Spleen (tissue), 13 donors: ENCODE measurements at places on chromosomes 11 and 22. TPM values are rescaled to one million over a fixed set of nuclear protein-coding genes. Genes with fewer than 3 reads are reported as not detected.
A peak's percentile ranks its signal among the peaks of the same experiment; 100 is the strongest.

DNA sequence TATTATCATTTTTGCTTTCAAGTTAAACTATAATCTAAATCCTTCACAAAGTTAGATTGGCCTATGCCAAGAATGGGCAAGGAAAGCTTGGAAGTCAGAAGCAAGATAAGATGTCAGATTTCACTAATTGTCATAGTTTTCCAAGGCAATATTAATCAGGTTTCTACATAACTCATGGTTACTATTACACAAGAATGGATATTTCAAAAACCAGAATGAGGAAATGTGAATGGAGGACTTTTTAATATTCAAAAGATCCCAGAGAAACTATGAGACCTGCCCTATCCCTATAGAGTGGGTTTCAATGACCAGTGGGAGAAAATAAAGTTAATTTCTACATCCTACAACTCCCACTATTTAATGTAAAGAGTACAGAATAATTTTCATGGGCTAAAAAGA lies 203.2 kb downstream of the CASP12 start:
- H3K4me3 ChIP-seq: no peak overlapping the region
- peaks cover 7% of the 10 kb centered on the region for H3K4me1 ChIP-seq
- H3K27ac ChIP-seq: no peak overlapping the region
- H3K36me3 ChIP-seq: no peaks in the 10 kb centered on the region

GRCh38 chr22:41826021-41826420 lies 6.9 kb upstream of the SREBF2 start:
- H3K36me3 ChIP-seq: peaks cover 5% of the 10 kb centered on the region
- H3K27me3 ChIP-seq: no peaks in the 10 kb centered on the region
- peaks cover 40% of the 10 kb centered on the region for H3K4me1 ChIP-seq
- no peak for DNase-seq
- H3K4me3 ChIP-seq: no peak overlapping the region

- no peaks in the 10 kb centered on the region for H3K36me3 ChIP-seq
- peak overlapping the region; percentile 20 for H3K27ac ChIP-seq
These were observed 7.3 kb downstream of the USP47 start for GRCh38 chr11:11848891-11849746.

Gene ANKK1
- total RNA-seq: 0.47 TPM

Gene PAX6
- total RNA-seq: not detected

DNA sequence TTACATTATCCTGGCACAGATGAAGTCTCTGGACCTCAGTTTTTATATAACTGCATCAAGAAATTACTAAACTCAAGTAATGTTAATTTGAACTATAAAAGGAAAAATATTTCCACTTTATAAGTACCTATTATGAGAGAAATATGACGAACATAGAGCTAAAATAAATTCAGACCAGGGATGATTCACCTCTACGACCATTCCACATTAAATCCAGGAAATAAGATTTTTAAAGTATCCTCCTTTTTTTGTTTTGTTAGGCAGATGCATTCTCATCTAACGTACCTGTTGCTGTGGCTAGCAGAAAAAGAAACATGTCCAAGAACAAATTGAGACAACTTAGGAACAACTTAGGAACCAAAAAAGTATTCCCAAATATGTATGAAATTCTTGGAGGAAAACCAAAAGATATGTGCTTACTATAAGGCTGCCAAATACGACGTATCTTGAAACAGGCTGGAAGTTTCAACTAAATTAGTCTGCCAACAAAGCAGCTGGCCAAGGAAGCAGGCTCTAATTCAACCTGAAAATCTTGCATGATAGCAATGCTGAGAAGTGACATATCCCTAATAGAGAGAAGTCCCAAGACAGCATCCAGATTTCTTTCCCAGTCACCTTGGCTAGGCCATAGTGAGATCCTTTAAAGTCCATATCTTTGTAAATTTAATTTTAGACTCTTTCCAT lies 15.7 kb downstream of the SPTY2D1 start:
- H3K27ac ChIP-seq: peak overlapping the region; percentile 53
- H3K36me3 ChIP-seq: peaks cover 29% of the 10 kb centered on the region
- H3K4me3 ChIP-seq: no peak overlapping the region
- no peak for DNase-seq
- H3K4me1 ChIP-seq: peaks cover 27% of the 10 kb centered on the region
- no peaks in the 10 kb centered on the region for H3K27me3 ChIP-seq

Gene RIC3
- 22.5 TPM for total RNA-seq

Gene DNAJB7
- not detected for total RNA-seq

DNA sequence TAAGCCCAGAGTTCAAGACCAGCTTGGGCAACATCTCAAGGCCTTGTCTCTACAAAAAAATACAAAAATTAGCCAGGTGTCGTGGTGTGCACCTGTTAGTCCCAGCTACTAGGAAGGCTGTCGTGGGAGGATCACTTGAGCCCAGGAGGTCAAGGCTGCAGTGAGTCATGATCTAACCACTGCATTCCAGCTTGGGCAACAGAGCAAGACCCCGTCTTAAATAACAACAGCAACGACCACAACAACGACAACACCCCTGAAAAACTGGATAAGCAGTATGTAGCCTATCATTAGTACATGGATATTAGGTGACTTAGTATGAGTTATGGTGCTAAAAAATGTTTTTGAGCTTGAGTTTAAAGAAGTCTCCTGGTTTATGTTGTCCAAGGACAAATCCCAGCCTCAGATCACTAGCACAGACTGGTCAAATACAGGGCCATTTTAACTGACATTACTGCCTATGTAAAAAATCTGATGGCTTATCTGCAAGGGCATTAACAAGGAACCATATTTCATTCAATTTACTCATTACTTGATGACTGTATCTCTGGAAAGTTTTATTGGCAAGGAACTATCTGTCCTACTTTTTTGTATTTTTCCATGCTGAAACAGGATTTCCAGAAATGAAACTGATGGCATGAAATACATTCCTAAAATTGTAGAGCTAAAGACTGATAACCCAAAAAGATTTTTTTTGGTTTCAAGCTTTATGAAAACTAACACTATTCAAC lies 23.4 kb downstream of the C2CD3 start:
- H3K27ac ChIP-seq: no peak overlapping the region
- no peaks in the 10 kb centered on the region for H3K27me3 ChIP-seq
- no peaks in the 10 kb centered on the region for H3K36me3 ChIP-seq
- no peaks in the 10 kb centered on the region for H3K4me1 ChIP-seq
- no peak for DNase-seq
- no peak overlapping the region for H3K4me3 ChIP-seq

Gene LARGE2
- 8.4 TPM for total RNA-seq

DNA sequence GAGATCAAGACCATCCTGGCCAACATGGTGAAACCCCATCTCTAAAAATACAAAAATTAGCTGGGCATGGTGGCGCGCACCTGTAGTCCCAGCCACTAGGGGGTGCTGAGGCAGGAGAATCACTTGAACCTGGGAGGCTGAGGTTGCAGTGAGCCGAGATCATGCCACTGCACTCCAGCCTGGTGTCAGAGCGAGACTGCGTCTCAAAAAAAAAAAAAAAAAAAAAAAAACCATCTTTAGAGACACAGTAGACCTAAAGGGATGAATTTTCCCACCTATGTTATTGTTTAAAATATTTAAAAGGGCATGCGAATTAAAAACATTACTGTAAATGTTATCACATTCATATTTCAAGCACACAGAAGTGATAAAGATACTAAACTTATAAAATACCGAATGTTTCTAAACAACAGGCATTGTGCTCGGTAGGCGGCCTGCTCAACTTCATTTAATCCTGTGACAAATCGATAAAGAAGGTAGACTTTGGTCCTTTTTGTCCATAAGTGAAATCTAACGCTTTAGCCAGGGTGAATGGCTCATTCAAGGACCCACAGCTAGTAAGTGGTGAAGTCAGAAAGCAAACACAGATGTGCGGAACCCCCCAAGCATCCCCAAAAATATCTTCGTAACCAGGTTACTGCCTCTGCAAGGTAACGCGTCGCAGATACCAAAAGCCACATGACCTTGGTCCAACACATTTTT lies 16.1 kb downstream of the NCAPD3 start:
- no peaks in the 10 kb centered on the region for H3K27me3 ChIP-seq
- H3K36me3 ChIP-seq: peaks cover 38% of the 10 kb centered on the region
- no peaks in the 10 kb centered on the region for H3K4me1 ChIP-seq
- H3K27ac ChIP-seq: no peak overlapping the region

Gene GUCY1A2
- total RNA-seq: 15.6 TPM

DNA sequence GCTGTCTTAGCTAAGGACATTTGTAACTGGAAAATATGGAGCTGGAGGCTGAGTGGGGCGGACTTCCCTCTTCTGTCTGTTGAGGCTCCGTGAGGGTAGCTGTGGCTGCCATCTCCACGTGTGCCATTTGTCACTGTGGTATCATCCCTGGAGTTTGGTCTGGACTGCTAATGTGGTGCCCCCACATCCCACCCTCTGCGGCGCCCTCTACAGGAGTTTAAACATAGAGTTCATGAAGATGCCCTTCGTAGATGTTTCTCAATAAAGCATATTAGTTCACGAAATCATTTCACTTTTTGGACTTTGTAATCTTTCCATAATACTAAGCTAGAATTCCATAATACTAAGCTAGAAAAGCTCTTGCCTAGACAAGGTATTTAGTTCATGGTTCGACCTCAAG lies 52.4 kb downstream of the TECTA start:
- no peaks in the 10 kb centered on the region for H3K36me3 ChIP-seq
- no peak overlapping the region for H3K4me3 ChIP-seq
- no peaks in the 10 kb centered on the region for H3K4me1 ChIP-seq
- no peak for DNase-seq

DNA sequence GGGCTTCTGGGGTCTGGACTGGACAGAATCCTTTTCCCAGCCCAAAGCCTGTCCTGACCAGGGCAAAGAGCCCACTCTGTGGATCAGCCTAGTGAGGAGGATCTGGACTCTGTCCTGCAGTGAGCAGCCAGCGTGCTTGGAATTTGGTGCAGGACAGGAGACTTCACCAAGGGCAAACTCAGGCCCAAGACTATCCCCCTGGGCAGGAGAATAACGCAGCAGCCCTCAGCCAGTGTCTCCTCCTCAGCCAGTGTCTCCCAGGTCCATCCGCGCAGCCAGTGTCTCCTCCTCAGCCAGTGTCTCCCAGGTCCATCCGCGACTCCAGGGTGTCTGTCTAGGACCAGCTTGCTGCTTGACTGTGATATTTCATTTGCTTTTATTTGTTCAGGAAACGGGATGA lies 1334.0 kb downstream of the TBC1D22A start:
- H3K27ac ChIP-seq: peak overlapping the region; percentile 90
- H3K4me1 ChIP-seq: peaks cover 43% of the 10 kb centered on the region
- H3K36me3 ChIP-seq: no peaks in the 10 kb centered on the region
- no peaks in the 10 kb centered on the region for H3K27me3 ChIP-seq
- H3K4me3 ChIP-seq: no peak overlapping the region
- no peak for DNase-seq

DNA sequence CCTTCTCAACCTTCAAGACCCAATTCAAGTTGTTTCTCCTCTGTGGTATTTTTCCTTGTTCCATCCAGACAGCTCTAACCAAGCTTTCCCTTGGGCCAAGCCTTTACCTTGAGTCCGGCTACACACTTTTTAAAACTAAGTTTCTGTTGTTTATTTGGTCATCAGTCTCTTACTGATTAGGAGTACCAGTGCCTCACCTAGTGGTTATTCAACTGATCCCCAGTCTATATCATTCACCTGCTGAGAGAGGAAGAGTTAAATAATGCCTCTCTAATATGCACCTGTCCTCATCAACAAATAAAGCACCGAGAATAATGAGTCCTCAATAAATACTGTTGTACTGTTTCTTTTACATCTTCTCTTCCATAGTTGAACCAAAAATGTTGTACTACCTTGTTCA lies 160.8 kb downstream of the MSANTD4 start:
- no peaks in the 10 kb centered on the region for H3K27me3 ChIP-seq
- H3K4me3 ChIP-seq: no peak overlapping the region
- no peak overlapping the region for H3K27ac ChIP-seq
- H3K4me1 ChIP-seq: no peaks in the 10 kb centered on the region
- H3K36me3 ChIP-seq: no peaks in the 10 kb centered on the region
- DNase-seq: no peak

Gene FAM227A
- 0.66 TPM for total RNA-seq

- H3K27me3 ChIP-seq: no peaks in the 10 kb centered on the region
- H3K4me1 ChIP-seq: peaks cover 4% of the 10 kb centered on the region
- H3K36me3 ChIP-seq: no peaks in the 10 kb centered on the region
These were observed 33.0 kb downstream of the PRR5L start for GRCh38 chr11:36328966-36329673.

GRCh38 chr11:70594031-70594430 lies 195.7 kb downstream of the CTTN start:
- no peak overlapping the region for H3K4me3 ChIP-seq
- no peak for DNase-seq
- peaks cover 12% of the 10 kb centered on the region for H3K4me1 ChIP-seq
- H3K27ac ChIP-seq: no peak overlapping the region
- H3K27me3 ChIP-seq: no peaks in the 10 kb centered on the region
